ENCODE measurements at places on chromosomes 7 and 10. TPM values are rescaled to one million over a fixed set of nuclear protein-coding genes. Genes with fewer than 3 reads are reported as not detected.
A peak's percentile ranks its signal among the peaks of the same experiment; 100 is the strongest.

CELF2 gene
- polyA plus RNA-seq = 69.3 TPM

GRCh38 chr10:102773986-102774385, 30.2 kb downstream of the WBP1L start:
- DNase-seq = no peak
- H3K27me3 ChIP-seq = no peaks in the 10 kb centered on the region
- no peak overlapping the region for H3K27ac ChIP-seq
- peaks cover 22% of the 10 kb centered on the region for H3K4me1 ChIP-seq
- no peak overlapping the region for H3K4me3 ChIP-seq

- H3K36me3 ChIP-seq = no peaks in the 10 kb centered on the region
- H3K4me1 ChIP-seq = peaks cover 69% of the 10 kb centered on the region
- H3K4me3 ChIP-seq = no peak overlapping the region
- DNase-seq = peak; percentile 85
- H3K27ac ChIP-seq = no peak overlapping the region
- peaks cover 34% of the 10 kb centered on the region for H3K27me3 ChIP-seq
Measured at GRCh38 chr7:98133181-98133580, 26.5 kb downstream of the LMTK2 start.

- H3K36me3 ChIP-seq = peaks cover 4% of the 10 kb centered on the region
- H3K27me3 ChIP-seq = no peaks in the 10 kb centered on the region
- H3K27ac ChIP-seq = no peak overlapping the region
- no peaks in the 10 kb centered on the region for H3K4me1 ChIP-seq
- no peak for DNase-seq
Measured at GRCh38 chr7:2180081-2180480, 52.7 kb downstream of the MAD1L1 start.

DNA sequence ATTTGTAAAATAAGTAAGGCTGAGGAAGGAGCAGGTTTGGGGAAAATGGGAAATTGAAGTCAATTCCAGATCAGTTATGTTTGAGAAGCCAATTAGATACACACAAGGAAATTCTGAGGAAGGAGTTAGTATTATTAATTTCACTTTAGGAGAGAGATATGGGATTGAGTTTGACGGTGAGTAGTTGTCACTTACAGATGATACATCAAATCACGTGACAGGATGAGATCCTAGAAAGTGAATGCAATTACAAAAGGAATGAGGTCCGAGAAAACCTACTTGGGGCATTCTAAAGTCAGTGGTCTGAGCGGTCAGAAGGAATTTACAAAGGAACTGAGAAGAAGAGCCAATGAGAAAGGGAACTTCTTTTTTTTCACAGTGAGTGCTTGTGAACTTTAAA, 364.3 kb upstream of the TMEM229A start:
- H3K27ac ChIP-seq = no peak overlapping the region
- H3K4me3 ChIP-seq = no peak overlapping the region
- H3K4me1 ChIP-seq = no peaks in the 10 kb centered on the region
- H3K27me3 ChIP-seq = no peaks in the 10 kb centered on the region
- no peaks in the 10 kb centered on the region for H3K36me3 ChIP-seq
- no peak for DNase-seq

MYH16 gene
- polyA plus RNA-seq = not detected

GRCh38 chr10:74276416-74276815, 125.4 kb downstream of the ADK start:
- no peak for DNase-seq
- H3K4me1 ChIP-seq = peaks cover 3% of the 10 kb centered on the region
- H3K27ac ChIP-seq = no peak overlapping the region
- H3K27me3 ChIP-seq = no peaks in the 10 kb centered on the region

DNA sequence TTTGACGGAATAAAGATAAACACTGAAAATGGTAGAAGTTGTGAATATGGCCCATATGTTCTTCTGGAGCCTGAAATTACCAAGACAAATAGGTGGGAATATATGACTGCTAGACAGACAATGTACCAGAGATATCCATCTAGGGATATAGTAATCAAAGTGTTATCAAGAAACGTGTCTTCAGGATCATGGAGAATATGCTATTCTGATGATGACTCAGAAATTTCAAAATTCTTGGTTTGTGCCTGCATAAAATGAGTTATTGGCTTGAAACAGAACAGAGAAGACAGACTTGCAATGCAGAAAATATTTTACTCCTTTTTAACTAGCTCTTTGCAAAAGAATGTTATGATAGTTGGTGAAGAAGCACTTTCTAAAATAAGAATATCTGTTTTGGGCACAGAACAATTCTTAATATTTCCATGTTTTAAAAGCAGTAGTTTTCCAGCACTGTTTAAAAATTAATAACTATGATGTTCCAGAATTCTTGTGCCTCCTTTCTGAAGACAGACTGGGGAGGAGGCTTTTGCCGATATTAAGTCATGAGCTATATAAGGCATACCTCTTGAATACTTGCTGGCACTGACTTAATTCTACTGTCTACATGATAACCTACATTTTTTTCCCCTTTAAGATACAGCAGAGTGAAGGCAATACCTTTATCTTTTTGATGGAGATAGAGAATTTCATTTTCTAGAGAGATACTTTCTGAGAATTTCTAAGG, 34.4 kb upstream of the CABCOCO1 start:
- no peaks in the 10 kb centered on the region for H3K27me3 ChIP-seq
- H3K36me3 ChIP-seq = no peaks in the 10 kb centered on the region
- no peak overlapping the region for H3K27ac ChIP-seq
- H3K4me3 ChIP-seq = no peak overlapping the region
- no peaks in the 10 kb centered on the region for H3K4me1 ChIP-seq
- no peak for DNase-seq

DNA sequence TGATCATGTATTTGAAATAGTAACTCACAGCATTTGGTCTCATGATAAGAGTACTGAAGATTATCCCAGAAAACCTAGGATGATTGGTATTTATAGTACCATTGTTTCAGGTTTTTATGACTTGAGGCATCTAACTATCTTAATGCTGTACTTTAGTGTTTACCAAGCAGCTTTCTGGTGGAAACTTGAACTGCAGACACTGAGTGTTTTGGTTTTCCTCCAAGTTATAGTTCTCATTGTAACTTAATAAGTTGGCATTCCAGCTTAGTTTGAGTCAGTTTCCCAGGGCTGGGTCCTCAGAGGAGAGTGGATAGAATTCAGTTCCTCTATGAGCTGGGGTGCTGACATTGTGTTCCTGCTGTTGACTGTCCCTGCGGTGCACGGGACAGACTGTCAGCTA, 50.4 kb downstream of the SEC23IP start:
- no peaks in the 10 kb centered on the region for H3K27me3 ChIP-seq
- H3K4me1 ChIP-seq = no peaks in the 10 kb centered on the region
- no peak overlapping the region for H3K27ac ChIP-seq
- H3K4me3 ChIP-seq = no peak overlapping the region

GRCh38 chr7:118606602-118607001, 382.1 kb downstream of the ANKRD7 start:
- no peak overlapping the region for H3K27ac ChIP-seq
- H3K4me3 ChIP-seq = no peak overlapping the region
- H3K27me3 ChIP-seq = no peaks in the 10 kb centered on the region
- DNase-seq = no peak
- H3K4me1 ChIP-seq = no peaks in the 10 kb centered on the region

TMEM176A gene
- 1.1 TPM for polyA plus RNA-seq

DNA sequence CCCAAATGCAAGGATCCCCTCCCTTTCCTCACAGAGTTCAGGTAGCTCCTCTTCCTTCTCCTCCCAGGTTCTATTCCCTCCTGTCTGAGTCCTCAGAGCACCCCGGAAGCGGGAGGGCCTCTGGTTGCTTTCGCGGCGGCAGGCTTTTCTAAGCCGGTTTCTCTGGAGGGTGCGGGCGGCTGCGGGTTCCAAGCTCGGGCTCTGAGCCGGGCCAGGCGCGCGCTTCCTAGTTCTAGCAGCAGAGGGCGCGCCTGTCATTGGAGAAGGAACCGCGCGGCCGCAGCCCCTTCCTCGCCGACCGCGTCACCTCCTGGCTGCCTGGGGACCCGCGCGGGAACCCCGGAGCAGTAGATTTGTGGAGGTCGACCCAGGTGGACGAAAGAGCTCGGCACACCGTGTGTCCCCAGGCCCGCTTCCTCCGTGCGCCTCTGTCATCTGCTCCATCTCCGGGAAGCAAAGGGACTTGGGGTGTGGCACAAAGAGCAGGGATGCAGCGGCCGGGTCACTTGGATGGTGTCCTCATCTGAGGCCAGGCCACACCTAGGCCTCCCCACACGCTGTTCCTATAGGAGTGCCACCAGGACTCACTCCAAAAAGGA, 389.0 kb upstream of the PODXL start:
- no peak overlapping the region for H3K4me3 ChIP-seq
- H3K4me1 ChIP-seq = no peaks in the 10 kb centered on the region
- DNase-seq = no peak

- H3K4me1 ChIP-seq = no peaks in the 10 kb centered on the region
- no peak overlapping the region for H3K27ac ChIP-seq
- no peak overlapping the region for H3K4me3 ChIP-seq
- peaks cover 10% of the 10 kb centered on the region for H3K27me3 ChIP-seq
Measured at GRCh38 chr10:132523561-132524442, 13.8 kb upstream of the INPP5A start.

PRF1 gene
- polyA plus RNA-seq = 1.9 TPM

DNA sequence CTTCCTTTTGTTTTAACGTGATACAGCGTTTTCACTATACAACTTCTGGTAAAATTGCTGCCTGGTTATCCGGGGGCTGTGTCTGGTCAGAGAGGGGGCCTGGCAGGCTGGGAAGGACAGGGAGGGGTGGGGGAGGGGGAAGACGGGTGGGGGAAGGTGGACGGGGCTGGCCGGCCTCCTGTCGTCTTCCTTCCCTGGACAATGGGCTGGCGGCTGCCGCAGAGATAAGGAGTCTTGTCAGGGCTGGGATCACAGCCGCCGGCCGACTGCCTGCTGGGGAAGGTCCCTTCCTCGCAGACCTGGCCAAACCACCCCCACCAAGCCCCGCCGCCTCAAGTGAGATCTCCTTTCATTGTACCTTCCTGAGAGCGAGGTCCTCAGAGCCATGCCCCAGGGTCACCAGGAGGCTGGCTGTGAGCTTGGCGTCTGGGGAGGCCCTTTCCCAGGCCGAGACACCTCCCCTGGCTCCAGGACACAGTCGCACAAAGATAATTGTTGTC, 151.2 kb upstream of the TNRC18 start:
- no peak overlapping the region for H3K4me3 ChIP-seq
- H3K4me1 ChIP-seq = peaks cover 5% of the 10 kb centered on the region
- H3K27me3 ChIP-seq = peaks cover 24% of the 10 kb centered on the region
- H3K27ac ChIP-seq = no peak overlapping the region
- DNase-seq = no peak
- H3K36me3 ChIP-seq = no peaks in the 10 kb centered on the region

SLC39A12 gene
- polyA plus RNA-seq = not detected

GRCh38 chr7:100824499-100825214, 2.7 kb downstream of the EPHB4 start:
- no peaks in the 10 kb centered on the region for H3K36me3 ChIP-seq
- no peak overlapping the region for H3K27ac ChIP-seq
- H3K4me3 ChIP-seq = no peak overlapping the region
- DNase-seq = no peak
- peaks cover 50% of the 10 kb centered on the region for H3K27me3 ChIP-seq

DNA sequence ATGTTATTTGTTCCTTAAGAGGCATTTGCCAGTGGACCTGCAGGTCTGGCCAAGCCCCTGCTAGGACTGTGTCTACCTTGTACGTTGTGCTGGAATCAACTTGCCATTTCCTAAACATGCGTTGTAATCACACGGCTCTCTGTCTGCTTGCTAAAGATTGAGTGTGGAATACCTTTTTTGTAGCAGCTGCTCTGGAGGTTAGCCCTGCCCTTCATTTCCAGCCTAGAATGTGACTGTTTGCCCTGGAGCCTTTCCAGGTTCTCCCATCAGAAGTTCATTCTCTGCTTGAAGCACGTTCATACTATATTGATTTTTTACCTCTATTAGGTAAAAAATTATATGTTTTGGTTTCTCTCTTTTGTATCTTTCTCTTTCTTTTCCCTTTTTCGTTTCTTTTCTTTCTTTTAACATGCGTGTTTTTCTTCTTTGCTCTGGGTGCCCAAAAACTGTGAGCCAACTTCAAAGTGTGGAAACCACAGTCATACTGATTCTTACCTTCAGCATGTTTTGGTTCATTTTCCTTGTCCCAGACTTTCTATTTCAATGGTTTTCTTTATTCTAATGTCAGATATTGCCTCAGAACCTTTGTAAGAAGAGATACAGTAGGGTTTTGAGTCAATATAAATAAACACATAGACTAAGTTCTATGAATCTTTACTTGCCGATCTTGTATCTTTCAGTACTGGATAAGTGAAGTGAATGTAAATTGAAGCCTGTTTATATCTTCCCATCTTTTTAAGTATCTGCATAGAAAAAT, 111.9 kb upstream of the RPA3 start:
- no peak overlapping the region for H3K4me3 ChIP-seq
- no peaks in the 10 kb centered on the region for H3K36me3 ChIP-seq
- DNase-seq = no peak

SEMA3E gene
- polyA plus RNA-seq = not detected

DNA sequence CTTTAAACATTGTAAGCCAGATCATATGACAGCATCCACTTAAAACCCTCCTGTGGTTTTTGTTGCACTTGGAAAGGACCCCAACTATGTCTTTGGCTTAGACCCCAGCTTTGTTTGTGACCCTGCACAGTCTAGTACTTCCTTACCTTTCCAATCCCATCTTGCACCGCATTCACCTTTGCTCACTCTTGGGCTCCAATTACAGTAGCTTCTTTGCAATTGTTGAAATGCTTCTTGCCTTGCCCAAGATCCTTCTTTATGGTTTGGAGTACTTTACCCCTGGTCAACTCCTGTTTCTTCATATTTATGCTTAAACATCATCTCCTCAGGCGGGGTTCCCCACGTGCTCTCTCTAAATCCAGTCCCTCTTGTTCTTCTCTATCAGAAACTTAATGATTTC, 162.6 kb downstream of the PTEN start:
- no peak overlapping the region for H3K27ac ChIP-seq
- no peak overlapping the region for H3K4me3 ChIP-seq
- H3K27me3 ChIP-seq = no peaks in the 10 kb centered on the region
- no peak for DNase-seq
- no peaks in the 10 kb centered on the region for H3K36me3 ChIP-seq

NPSR1 gene
- not detected for polyA plus RNA-seq

OPN4 gene
- not detected for polyA plus RNA-seq

- no peak overlapping the region for H3K27ac ChIP-seq
- no peak for DNase-seq
- H3K4me1 ChIP-seq = peaks cover 4% of the 10 kb centered on the region
Measured at GRCh38 chr7:30965372-30965771, 1.6 kb downstream of the GHRHR start.

SPRN gene
- not detected for polyA plus RNA-seq

KCND2 gene
- not detected for polyA plus RNA-seq

- no peaks in the 10 kb centered on the region for H3K27me3 ChIP-seq
- DNase-seq = no peak
- no peaks in the 10 kb centered on the region for H3K4me1 ChIP-seq
- no peak overlapping the region for H3K27ac ChIP-seq
- H3K36me3 ChIP-seq = no peaks in the 10 kb centered on the region
Measured at GRCh38 chr10:10332786-10333185, 684.9 kb upstream of the CELF2 start.

DNA sequence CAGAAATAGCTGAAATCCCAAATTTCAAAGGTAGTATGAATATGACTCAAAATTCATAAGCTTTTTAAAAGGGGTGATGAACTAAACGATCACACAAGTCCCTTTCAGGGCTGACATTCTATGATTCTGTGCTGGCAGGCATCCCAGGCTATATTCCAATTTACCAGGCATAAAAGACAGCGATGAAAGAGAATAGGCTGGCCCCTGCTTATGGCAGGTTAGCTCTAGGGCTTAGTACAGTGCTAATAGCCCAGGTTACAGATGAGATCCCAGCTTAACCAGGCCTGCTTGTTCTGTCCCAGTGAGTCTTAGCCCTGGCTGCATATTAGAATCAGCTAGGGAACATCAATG, 56.4 kb downstream of the CDHR3 start:
- H3K27ac ChIP-seq = no peak overlapping the region
- DNase-seq = no peak
- H3K27me3 ChIP-seq = no peaks in the 10 kb centered on the region
- peaks cover 49% of the 10 kb centered on the region for H3K4me1 ChIP-seq

SEMA3A gene
- not detected for polyA plus RNA-seq

AOAH gene
- polyA plus RNA-seq = 2.6 TPM

Measured in B cell (primary cell).